ENCODE measurements at places on chromosomes 1 and 21.

DNA sequence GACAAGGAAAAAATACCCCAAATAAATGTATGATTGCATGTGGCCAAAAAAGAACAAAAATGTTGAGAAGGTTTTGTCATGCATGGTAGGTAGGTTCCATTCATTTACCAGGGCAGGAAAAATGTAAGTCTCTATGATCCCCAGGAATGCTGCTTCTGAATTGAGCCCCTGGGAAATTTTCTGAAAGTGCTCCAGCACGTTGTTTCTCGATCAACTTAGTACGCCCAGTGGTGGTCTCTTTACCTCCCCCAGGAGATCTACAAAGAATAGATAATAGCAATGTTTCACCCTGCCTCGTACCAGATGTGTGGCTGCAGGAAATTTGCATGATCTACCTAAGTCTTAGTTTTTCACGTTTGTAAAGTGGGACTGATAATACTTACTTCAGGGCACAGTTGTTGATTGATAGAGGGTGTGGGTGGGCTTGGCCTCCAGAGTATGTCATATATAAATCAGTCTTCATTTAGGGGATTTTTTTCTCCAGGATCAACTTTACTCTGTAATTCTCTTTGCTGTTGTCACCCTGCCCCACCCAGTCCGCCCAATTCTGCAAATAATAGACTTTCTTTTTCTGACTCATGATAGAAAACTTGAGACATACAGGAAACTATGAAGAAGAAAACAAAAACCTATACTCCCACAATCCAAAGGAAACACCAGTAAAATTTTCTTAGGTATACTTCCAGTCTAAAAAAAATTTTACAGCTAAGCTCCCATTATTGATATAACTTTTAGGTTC is 462.0 kb upstream of the RUNX1 start:
- no peak for DNase-seq

- DNase-seq: no peak
Measured at GRCh38 chr21:18545908-18546307, 142.3 kb upstream of the TMPRSS15 start.

DNA sequence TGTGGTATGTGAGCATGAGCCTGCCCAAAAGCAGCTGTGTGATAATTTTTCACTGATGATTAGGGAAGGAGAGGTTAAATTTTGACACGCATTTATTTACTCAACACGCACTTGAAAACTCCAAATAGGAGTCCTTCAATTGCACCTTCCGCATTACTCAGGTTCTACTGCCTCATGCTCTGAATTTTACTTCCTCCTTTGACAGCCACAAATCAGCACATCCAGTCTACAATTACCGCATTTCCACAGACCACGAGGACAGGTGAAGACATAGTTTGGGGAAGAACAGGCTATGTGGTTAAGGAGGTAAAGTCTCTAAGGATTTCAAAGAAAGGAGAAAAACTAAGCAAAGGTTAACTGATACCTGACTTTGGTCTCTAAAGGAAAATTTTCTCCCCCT is 2.6 kb downstream of the CAPN8 start:
- no peak for DNase-seq

DNA sequence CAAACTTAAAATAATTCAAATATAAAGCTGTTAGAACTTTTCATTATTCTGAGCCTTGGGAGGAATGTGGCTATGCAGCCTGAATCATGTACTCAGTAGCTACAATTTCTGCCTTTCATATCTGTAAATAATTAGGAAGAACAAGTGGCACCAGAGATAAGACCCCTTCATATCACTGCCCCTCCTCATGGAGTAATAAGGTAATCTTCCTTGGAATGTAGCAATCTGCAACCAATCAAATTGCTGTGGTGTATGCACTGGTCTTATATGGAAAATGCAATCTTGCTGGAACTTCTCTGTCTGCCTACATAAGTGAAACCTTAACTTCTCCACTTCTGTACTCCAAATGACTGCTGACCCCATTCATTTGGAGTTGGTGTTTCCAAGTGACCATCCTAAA is 104.4 kb upstream of the VANGL1 start:
- no peak for DNase-seq

GRCh38 chr1:29708796-29709703 is 472.7 kb downstream of the PTPRU start:
- DNase-seq: no peak

GRCh38 chr1:24966724-24967346 is 36.8 kb upstream of the RUNX3 start:
- DNase-seq: peak; percentile 29

DNA sequence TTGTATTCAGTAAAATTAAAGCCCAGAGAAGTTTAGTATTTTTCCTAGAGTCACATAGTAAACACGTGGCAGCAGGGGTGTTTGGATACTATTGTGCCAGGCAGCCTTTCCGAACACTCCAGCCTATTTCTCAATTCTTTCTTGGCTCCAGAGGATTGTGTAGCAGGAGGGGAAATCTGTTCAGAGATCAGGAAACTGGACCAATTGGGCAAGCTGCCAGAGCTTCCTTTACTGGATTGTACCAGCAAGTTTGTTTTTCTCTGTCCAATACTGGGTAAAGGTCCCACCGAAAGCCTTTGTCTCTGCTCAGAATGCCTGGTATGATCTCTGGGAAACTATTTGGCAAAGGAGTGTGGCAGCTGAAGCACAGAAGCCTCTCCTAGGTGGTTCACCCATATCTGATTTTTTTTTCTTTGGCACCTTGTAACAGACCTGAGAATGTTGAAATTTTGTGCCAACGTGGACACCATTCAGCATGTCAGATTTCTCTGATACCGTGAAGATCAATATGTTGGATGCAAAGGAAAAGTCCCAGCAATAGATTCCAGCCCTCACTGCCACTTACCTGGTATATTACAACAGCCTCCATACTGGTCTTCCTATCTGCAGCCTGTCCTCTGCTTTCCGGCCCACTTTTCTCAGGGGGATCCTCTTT is 126.2 kb downstream of the FGGY start:
- no peak for DNase-seq

- no peak for DNase-seq
Measured at GRCh38 chr1:196516373-196516772, 91.9 kb downstream of the KCNT2 start.

DNA sequence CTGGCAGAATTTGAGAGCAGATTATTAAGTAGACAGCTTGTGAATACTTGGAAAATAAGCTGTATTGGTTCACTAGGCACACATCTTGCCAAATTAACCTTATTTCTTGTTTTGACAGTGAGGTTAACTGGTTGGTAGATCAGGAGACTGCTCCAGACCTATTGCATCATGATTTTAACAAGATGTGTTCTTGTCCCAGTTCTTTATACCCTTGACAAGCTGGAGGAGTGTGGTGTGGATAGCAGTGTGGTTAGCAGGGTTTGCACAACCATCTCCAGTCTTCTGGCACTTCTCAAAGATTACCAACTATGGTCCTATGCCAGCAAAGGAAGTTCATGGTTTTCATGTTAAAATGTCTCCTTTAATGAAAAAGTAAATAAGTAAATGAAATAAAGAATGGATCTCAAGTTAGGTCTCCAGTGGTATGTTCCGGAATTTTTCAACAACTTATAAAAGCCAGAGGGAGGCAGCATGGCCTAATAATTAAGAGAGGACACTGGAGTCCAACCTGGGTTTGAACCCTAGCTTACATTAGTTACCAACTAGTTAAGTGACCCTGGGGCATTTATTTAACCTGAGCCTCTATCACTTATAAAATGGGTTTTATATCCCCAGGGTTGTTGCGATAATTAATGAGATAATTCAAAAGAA is 34.1 kb downstream of the DDX20 start:
- DNase-seq: no peak

DNA sequence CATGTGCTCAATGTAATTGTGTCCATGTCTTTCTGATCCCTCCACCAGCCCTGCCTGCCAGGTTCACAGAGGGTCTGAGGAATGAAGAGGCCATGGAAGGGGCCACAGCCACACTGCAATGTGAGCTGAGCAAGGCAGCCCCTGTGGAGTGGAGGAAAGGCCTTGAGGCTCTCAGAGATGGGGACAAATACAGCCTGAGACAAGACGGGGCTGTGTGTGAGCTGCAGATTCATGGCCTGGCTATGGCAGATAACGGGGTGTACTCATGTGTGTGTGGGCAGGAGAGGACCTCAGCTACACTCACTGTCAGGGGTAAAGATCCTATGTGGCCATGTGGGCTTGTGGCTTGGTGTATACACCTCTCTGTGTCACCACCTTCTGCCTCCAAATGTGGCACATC is 91.4 kb downstream of the OBSCN start:
- DNase-seq: no peak

DNA sequence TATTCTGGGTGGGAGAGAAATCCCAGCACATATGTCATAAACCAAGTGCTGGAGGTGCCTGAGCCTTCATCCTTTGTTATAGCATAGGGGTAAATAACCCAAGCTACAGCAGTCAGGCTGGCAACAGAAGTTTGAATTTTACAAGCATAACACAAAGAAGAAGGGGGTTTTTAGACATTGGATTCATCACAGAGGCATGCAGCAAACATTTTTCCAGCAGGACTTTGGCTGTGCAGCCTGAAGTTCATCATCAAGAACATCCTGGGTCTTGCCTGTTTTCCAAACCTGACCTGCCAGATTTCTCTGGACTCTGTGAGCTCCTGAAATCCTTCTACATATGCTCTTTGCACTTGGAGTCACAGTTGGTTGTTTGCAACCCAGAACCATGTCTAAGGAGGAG is 16.2 kb downstream of the PTGER3 start:
- DNase-seq: no peak

GRCh38 chr1:41464885-41465284 is 19.6 kb downstream of the EDN2 start:
- DNase-seq: no peak

GRCh38 chr21:22710721-22711120 is 1712.5 kb downstream of the NCAM2 start:
- DNase-seq: no peak

DNA sequence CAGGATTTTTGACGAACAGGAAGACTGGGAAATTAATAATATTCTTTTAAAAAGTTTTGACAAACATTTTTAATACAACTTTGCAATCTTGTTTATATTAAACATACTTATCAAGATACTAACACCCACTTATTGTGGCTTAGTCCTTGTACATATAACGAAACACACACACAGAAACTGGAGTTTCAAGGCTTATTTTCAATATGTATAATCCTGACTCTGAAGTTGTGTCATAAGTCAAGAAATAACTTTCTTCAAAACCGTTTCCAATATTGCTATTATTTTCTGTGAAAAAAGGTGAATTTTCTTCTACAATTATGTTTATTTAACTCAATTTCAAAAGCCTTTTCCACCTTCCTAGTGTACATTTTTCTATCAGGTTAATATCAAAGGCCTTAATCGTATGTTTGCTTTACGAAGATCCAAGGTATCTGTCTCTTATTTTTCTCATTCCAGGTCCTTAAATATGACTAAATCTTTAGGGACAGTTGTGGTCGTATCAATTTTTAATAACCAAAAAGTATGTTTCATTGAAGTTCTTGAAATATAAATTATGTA is 1.8 kb downstream of the CDKN2C start:
- no peak for DNase-seq

GRCh38 chr1:94285031-94285654 is 47.8 kb upstream of the ARHGAP29 start:
- DNase-seq: no peak

DNA sequence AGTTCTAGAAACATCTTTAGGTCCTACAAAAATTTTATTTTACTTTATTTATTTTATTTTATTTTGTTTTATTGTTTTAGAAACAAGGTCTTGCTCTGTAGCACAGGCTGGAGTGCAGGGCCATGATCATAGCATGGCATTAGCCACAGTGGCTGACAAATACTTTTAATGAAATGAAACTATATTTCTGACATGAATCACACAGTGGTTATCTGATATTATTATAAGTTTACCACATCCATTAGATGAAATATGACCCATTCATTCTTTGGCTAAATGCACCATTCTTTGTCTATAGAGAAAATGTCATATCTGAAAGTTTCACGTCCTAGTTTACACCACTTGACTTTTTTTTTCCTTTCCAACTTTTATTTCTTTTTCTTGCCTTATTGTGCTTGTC is 613.4 kb upstream of the ADAMTS5 start:
- no peak for DNase-seq

- DNase-seq: no peak
Measured at GRCh38 chr1:85115933-85116332, 67.6 kb upstream of the MCOLN3 start.

DNA sequence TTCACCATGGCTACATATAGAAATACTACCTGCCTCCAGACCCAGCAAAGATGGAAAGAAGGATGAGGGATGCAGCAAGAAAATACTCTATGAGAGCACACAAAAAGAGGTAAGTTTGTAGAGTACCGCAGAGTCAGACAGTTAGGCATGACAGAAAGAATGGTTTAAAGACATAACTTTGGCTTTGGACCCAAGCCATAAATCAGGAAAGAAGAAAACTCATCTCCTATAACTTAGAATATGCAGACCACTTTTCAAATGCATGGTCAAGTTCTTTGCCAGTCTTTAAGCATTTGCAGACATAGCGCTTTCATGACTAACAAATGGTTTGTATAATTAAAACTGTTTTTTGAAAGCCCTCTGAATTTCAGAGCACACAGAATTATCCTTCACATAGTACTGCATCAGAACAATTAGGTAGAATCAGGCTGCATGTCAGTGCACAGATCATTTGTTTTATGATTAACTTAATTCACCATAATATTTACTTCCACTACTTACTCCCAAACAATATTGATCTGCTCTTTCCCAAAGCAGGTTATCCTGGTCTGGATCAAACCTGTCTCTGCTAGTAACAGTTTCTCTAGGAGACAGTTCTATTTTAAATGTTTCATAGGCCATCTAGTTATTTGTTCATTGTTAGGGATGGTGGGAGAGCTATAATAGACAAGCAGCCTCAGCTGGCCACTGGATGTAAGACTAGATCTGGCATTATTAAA is 280.7 kb upstream of the NR5A2 start:
- no peak for DNase-seq

GRCh38 chr1:39955547-39956539 is 898 bp downstream of the MFSD2A start:
- DNase-seq: peak; percentile 43

GRCh38 chr1:41687007-41687406 is 202.5 kb upstream of the EDN2 start:
- no peak for DNase-seq

- no peak for DNase-seq
Measured at GRCh38 chr1:185159966-185160365, 3.0 kb downstream of the SWT1 start.

DNA sequence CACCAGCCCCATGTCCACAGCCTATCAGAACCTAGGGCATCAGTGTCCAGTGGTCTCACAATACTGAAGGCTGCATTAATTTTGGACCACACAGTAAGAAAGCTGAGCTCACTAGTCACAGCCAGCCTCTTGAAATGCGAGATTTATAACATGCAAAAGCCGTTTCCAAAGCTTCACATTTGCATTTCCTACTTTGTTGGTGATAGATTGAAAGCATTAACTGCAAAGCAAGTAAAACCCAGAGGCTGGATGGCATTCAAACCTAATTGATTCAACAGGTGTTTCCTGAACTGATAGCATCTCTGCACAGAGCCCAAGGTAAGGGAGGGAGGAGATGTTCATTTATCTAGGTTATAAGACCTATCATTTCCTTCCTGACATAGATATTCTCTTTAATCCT is 410.1 kb downstream of the OMA1 start:
- DNase-seq: no peak

Measured in stimulated activated CD4-positive, alpha-beta T cell treated with anti-CD3 and anti-CD28 coated beads, TNF-alpha, amount 100 ng/mL, for 1 hour (primary cell).